ENCODE measurements at places on chromosomes 6 and 20.

DNA sequence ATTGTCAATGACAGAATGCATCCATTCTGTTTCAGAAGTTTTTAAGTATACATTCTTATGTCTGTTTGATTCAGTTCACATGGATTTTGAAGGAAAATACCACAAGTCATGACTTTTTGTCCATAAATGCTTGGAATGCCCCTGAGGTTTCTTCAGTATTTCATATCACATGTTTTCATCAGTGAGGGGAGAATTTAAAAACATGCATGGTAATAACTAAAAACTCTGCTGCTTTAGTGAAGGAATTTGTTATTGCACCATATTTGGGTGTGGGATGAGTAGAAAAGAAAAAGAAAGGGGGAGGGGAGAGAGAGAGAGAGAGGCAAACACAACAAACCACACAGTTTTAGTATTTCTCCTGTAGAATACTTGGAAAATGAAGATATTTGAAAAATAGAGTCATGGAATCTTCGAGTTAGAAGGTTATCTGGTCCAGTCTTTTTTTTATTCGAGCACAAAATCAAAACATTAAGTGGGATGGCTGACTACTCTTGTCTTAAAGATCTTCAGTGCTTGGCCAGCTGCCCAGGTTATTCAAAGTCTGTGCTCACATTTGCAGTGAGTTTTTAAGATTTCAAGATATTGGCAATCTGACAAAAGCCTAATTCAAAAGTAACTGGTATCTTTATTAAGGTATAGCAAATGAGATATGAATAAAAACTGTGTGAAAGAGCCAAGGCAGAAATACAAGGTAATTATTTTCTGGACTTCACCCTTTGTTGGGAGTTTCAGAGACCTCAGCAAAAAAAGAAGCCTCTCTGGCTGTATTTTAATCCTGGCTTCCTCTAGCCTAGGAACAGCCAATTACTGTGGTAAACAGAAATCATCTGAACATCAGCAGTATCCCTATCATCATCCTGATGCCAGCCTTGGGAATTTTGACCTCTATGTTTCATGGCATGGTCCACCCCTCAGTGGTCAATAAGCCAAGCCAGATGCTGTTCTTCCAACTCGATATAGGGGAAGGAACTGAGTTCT is 687.9 kb upstream of the CITED2 start:
- peak overlapping the region; percentile 50 for H3K27ac ChIP-seq
- no peak overlapping the region for H3K4me3 ChIP-seq
- peak; percentile 85 for DNase-seq

- peaks cover 33% of the 10 kb centered on the region for H3K4me1 ChIP-seq
- peak overlapping the region; percentile 93 for H3K27ac ChIP-seq
- DNase-seq: peak; percentile 93
Measured at GRCh38 chr6:73580247-73581149, 59.7 kb upstream of the EEF1A1 start.

DNA sequence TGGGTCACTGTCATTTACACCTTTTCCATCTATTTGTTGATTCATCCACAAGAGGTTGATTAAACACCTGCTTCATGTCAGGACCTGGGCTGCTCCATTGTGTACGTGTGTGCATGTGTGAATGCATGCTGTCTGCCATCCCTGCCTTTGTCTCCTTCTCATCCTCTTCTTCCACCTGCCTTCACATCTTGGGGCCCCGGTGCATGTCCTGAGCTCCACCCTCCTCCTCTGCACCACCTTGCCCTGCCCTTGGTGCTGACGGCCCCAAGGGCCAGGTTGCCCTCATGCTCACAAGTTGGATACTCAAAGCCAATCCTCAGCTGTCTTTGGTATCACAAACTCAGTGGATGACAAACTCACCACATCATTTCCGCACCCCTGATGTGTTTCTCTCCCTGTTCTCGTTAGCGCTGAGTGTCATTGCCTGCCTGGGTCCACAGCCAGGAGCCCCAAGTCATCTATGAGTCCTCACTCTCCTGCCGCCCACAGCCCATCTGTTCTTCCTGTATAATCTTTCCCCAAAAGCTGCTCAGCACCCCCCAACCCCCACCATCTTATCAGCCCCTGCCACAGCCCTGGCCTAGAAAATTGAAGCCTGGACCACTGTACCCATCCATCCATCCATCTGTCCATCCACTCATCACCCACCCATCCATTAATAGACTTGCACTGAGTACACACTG is 85.0 kb downstream of the SRC start:
- no peak overlapping the region for H3K27ac ChIP-seq
- no peak for DNase-seq
- no peaks in the 10 kb centered on the region for H3K27me3 ChIP-seq

GRCh38 chr6:21707524-21708319 is 114.2 kb downstream of the SOX4 start:
- no peaks in the 10 kb centered on the region for H3K27me3 ChIP-seq
- no peaks in the 10 kb centered on the region for H3K4me1 ChIP-seq
- H3K27ac ChIP-seq: no peak overlapping the region
- DNase-seq: no peak

GRCh38 chr6:28239636-28240035 is 12.4 kb downstream of the ZKSCAN4 start:
- no peak overlapping the region for H3K4me3 ChIP-seq
- no peaks in the 10 kb centered on the region for H3K4me1 ChIP-seq
- peaks cover 2% of the 10 kb centered on the region for H3K36me3 ChIP-seq
- H3K27me3 ChIP-seq: no peaks in the 10 kb centered on the region
- DNase-seq: no peak

DNA sequence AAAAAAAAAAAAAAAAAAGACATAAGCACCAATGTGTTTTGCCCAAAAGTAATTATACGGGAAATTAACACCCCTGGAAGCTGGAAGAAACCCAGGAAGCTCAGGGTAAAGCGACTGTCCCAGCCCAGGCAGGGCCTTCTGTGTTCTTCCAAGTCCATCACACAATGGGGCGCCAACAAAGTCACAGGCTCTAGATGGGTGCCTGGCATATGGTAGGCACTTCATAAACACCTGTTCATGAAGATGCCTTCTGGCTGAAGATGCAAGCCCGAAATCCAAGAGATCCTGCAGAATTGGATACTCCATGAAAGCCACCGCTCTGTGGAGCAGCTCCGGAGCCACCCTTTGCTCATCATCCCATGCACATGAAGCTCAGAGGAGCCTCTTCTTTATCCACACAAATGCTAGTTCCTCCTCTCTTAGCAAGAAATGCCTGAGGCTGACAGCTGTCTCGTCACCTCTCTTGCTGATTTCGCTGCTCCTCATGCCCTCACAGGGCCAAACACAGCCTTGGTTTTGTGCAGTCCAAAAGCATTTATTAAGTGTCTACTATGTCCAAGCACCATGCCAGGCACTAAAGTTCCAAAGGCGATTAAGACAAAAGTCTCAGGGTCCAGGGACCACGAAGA is 76.6 kb downstream of the TRERF1 start:
- no peaks in the 10 kb centered on the region for H3K36me3 ChIP-seq
- H3K27me3 ChIP-seq: no peaks in the 10 kb centered on the region
- no peaks in the 10 kb centered on the region for H3K4me1 ChIP-seq
- no peak overlapping the region for H3K4me3 ChIP-seq

DNA sequence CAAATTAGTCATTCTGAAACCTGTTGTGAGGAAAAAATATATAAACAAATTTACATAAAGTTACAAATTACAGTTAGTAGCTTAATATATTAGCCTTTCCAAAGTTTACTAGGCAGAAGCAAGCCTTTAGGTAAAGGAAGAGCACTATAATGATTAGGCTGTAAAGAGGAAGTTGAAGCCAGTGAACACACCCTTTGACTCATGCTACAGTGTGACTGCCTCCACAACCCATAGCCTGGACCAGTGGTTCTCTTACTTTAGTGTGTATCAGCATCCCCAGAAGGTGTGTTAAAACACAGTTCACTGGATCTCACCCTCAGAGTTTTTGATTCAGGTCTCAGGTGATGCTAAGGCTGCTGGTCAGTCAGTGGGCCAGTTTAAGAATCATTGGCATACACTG is 91.4 kb upstream of the DEFB112 start:
- no peak overlapping the region for H3K4me3 ChIP-seq
- H3K27ac ChIP-seq: no peak overlapping the region
- H3K4me1 ChIP-seq: no peaks in the 10 kb centered on the region
- H3K27me3 ChIP-seq: no peaks in the 10 kb centered on the region

GRCh38 chr6:14644381-14644780 is 526.8 kb downstream of the CD83 start:
- no peaks in the 10 kb centered on the region for H3K36me3 ChIP-seq
- no peak overlapping the region for H3K4me3 ChIP-seq
- peaks cover 9% of the 10 kb centered on the region for H3K4me1 ChIP-seq
- no peak overlapping the region for H3K27ac ChIP-seq
- no peak for DNase-seq

- no peak overlapping the region for H3K27ac ChIP-seq
- no peaks in the 10 kb centered on the region for H3K27me3 ChIP-seq
- H3K4me3 ChIP-seq: no peak overlapping the region
- H3K4me1 ChIP-seq: no peaks in the 10 kb centered on the region
Measured at GRCh38 chr6:142567461-142567860, 265.7 kb downstream of the ADGRG6 start.

DNA sequence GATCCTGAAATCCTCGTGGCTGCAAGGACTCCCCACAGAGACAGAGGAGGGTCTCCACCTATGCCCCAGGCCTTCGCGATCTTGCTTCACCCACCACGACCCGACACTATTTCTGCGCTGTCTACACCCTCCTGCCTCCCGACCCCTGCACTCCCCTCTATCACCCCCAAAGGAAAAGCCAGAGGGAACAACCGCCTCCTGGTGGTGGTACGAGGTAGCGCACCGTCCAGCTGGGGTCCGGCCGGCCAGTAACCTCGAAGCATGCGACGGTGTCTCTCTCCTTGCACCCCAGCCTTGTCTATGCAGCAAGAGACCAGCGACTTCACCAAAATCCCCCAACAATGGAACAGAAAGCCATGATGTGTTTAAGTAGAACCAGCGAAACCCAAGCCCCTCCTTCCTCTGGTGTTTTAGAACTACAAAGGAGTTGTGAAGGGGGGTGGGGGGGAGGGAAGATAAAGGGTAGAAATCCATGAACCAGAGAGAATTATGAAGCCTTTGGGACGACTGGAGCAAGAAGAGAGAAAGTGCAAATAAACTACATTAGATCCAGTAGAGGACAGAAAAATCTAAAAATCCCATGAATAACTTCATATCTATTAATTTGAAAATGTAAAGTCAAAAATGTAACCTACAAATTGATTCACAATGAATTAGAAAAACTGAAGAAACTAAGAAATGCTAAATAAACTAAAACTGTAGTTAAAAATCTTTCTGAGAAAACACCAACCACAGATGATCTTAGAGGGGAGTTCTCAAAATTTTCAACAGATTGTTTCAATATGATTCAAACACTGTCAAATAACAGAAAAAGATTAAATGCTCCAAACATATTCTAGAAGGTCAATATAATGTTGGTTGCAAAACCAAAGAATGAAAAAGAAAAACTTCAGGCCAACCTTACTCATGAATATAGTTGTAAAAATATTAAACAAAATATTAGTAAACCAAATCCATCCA is 168.0 kb downstream of the CDK19 start:
- H3K4me3 ChIP-seq: no peak overlapping the region
- no peak for DNase-seq
- peaks cover 8% of the 10 kb centered on the region for H3K36me3 ChIP-seq

DNA sequence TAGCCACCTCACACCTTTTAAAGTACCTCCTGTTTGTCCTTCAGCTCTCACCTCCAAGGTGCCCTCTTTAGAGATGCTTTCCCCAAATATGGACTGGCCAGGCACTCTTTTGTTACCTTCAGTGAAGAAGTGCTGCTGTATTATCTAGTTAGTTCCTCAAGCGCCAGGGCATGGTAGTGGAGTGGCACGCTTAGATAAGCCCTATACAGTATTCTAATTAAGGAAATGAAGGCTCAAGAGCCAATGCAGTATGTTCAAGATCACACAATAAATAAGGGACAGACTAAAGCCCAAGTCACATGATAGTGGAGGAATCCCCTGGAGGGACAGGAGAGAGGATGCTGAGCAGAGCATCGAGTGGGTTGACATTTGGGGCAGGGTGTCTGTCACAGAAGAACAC is 28.5 kb upstream of the GFOD1 start:
- H3K36me3 ChIP-seq: no peaks in the 10 kb centered on the region
- H3K27ac ChIP-seq: no peak overlapping the region
- H3K4me3 ChIP-seq: no peak overlapping the region

DNA sequence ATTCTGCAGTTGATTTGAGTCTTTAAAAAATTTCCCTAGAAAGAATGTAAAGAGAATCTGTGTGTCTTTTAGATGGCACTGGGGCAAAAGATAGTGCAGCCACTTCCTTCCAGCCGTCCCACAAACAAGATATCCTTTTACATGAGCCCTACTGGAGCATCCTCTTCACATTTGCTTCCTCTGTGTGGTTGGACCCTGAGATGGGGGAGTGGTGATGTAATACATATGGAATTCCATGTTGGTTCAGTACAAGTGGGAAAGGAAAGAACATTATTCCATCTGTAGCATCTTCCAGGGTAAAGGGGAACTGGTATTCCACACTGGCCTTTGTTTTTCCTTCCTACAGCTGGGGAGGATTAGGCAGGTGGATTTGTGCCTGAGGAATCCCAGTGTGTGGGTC is 78.9 kb upstream of the ISM1 start:
- no peaks in the 10 kb centered on the region for H3K36me3 ChIP-seq
- DNase-seq: no peak
- H3K27me3 ChIP-seq: no peaks in the 10 kb centered on the region
- no peak overlapping the region for H3K27ac ChIP-seq

DNA sequence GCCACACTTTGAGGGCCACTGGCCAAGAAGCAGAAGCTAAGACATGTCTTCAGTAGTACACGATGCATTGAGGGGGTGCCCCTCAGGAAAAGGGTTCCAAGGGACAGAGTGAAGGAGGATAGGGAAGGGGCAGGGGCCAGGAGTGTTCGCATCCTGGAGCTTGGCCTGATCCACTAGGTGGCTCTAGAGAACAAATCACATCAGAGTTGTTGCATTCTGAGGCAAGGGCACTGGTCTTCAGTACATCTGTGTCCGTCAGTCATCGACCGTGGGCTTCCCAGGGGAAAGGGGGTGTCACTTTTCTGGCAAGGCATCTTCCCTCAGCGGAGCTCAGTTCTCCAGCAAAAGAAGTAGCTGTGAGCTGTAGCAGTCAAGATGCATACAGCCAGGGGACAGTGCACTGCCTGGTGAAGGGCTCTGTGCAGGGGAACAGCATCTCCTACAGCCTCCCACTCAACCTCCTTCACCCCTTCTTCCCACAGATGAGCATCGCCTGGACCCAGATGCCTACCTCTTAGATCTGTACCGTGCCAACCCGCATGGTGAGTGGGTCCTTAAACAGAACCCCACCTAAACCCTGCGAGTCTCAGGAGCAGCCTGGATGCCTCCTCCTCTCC is 47.8 kb downstream of the ARHGAP40 start:
- H3K4me3 ChIP-seq: no peak overlapping the region
- peaks cover 7% of the 10 kb centered on the region for H3K4me1 ChIP-seq
- no peak overlapping the region for H3K27ac ChIP-seq

- H3K27me3 ChIP-seq: no peaks in the 10 kb centered on the region
- H3K36me3 ChIP-seq: no peaks in the 10 kb centered on the region
- peak overlapping the region; percentile 48 for H3K27ac ChIP-seq
- H3K4me1 ChIP-seq: peaks cover 62% of the 10 kb centered on the region
Measured at GRCh38 chr6:42569102-42570028, 5.5 kb downstream of the UBR2 start.

Measured in sigmoid colon (tissue), 7 donors.